ENCODE measurements at places on chromosomes 5 and 9. TPM values are rescaled to one million over a fixed set of nuclear protein-coding genes. Genes with fewer than 3 reads are reported as not detected.

DNA sequence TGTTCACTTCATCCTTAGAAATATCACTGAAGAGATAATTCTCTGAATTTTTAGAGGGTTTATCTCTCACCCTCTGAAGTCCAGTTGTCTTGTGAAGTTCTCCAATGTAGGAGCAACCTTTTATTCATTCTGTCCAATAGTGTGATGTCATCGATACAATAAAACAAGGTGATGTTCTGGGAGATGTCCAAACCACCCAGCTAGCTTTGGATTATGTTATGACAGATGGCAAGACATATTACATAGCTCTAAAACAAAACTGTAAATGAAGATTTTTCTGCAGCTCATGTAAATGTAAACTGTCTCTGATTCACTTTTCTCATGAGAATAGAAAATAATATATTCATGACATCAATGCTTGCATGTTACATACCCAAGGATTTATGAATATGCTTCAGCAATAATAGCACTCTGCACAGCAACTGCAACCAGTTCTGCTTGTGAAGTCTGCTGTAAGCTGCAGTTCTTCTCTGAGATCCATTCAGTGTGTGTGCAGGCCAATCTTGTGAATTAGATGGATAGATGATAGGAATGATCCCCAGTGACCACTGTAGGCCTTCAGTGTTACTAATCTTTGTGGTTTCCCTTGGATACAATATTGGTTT, 172.6 kb upstream of the CDH12 start:
- DNase-seq: no peak

DNA sequence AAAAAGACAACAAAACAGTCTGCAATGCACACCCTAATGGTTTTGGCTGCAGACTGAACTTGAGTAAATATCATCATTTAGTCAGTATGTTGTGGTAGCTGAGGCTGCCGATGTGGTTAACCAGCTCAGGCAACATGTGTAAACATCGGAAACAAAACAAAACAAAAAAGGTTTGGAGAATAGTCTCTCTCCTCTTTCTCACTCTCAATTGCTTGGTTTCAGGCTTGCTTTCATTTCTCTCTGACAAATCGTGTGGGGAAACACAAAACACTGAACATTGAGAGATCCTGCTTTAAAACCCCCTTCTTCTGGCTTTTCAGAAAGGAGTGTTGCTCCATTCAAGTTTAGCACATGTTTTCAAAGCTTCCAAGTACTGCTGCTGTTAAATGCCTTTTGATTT, 453.3 kb downstream of the BNC2 start:
- no peak for DNase-seq

C5orf52 gene
- total RNA-seq: not detected

DNA sequence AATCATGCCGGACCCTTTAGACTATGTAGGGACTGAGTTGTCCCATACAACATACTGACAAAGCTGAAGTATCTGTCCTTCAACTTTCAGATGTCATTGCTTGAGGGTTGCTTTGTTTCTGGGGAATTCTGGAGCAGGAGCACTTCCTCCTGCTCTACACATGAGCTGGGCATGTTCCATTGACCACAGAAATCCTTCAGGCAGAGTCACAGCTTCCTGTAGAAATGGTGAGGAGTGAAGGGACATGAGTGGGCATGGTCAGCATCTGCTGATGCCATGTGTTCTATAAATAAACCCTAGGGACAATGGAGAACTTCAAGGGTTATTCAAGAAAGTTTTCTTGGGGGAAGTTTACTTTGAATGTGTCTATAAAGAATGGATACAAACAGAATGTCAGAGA, 296.6 kb upstream of the FBXL7 start:
- no peak for DNase-seq

PCDH12 gene
- 17.0 TPM for total RNA-seq

- DNase-seq: no peak
Observed at GRCh38 chr5:9318031-9318430, 227.8 kb downstream of the SEMA5A start.

DNA sequence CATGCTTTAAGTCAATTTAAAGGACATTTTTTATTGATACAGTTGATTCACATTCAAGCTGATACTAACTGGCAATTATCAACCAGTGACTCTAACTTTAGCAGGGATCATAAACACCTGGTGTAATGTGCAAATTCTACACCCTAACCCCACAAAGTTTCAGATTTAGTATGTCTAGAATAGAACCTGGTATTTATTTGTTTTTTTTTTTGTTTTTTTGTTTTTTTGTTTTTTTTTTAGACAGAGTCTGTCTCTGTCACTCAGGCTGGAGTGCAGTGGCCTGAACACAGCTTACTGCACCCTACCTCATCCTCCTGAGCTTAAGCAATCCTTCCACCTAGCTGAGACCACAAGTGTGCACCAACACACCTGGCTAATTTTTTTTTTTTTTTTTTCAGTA, 311.2 kb upstream of the SEMA6A start:
- DNase-seq: no peak

BTNL9 gene
- 99.8 TPM for total RNA-seq

DNA sequence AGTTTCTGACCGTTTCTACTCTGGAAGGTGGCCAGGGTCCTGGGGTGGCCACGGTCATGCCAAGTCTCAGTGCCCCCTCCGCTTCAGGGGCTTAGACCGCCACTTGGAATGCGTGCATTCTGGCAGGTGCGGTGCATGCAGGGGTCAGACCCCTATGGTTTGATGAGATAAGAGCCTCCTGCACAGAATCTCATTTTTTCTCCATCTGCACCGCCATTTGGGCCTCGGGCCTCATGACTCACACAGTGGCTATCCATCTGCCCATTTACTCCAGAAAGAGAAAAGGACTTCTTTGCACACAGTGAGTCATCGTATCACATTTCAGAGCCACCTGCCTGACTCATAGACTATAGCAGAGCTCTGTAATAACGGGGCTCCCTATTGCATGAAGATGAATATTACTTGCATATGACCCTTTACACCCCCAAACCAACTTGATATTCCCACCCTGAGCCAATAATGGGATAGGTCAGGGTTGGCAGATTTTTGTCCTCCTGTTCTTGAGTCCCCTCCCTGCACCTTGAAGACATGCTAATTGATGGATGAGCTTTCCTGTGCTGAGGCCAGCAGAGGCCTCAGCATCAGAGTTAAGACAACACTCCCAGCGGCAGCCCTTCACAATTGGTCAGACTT, 157.4 kb downstream of the NR3C1 start:
- no peak for DNase-seq

C5orf46 gene
- not detected for total RNA-seq

DNA sequence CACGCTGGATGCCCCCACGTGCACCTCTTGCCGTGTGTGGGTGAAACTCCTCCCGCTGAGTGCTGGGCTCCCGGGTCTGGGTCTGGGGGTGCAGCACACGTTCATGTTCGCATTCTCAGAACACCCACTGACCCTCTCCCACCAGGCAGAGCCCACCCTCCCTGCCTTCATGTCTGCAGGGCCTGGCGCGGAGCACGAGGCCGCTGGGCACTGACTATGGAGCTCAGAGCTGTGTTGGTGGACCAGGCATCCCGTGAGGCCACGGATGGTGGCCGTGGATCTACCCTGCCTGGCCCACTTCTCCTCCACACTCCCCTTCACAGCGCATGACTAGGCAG, 8.8 kb downstream of the LCN12 start:
- DNase-seq: no peak

- no peak for DNase-seq
Observed at GRCh38 chr5:154783774-154784460, 28.7 kb downstream of the LARP1 start.

DNA sequence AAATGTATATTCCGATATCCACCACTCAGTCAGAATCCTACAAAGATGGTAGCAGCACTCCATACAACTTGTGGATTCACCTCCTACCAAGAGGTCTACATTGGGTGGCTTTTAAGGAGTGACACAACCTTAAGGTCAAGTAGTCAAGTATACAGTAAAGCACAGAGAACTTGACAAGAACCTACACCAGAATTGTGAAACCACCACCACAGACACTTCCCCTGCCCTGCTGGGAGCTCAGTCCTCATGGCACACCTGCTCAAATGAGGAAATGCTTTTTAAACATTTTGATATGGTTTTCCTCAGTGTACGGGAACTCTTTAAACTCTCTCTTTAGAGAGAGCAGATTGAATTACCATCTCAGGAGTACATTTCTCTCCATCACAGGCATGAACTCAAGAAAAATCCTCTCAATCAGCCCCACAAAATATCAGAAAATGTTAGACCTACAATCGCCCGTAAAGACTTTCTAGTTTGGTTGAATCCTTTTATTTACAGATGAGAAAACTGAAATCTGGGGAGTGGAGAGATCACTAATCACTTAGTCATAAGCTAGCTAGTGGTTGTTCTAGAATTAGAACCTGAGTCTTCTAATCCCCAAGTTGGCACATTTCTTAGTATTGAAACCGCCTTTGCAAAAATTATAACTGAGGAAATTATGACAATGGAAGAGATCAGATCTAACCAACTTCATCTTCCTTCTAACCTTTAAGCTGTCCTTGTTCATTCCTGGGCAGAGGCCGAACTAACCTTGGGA, 38.5 kb upstream of the NR4A3 start:
- no peak for DNase-seq

TSSK1B gene
- total RNA-seq: not detected

DNA sequence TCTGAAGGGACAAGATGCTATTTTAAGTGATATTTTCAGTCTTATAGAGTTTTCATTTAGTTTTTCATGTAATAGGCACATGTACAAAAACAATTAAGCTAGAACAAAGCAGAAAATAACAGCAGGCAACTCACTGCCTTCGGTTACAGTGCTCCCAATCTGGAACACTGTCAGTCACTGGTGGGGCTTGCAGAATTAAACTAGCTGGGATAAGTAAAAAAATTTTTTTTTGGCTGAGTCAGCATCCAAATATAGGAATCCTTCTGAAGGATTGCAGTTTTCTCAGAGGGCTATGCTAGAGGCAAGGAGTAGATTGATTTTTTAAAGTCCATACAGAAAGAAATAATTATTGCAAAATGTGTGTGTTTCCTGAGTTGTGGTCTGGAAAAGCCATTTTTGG, 250.2 kb upstream of the RFX3 start:
- DNase-seq: no peak

DNA sequence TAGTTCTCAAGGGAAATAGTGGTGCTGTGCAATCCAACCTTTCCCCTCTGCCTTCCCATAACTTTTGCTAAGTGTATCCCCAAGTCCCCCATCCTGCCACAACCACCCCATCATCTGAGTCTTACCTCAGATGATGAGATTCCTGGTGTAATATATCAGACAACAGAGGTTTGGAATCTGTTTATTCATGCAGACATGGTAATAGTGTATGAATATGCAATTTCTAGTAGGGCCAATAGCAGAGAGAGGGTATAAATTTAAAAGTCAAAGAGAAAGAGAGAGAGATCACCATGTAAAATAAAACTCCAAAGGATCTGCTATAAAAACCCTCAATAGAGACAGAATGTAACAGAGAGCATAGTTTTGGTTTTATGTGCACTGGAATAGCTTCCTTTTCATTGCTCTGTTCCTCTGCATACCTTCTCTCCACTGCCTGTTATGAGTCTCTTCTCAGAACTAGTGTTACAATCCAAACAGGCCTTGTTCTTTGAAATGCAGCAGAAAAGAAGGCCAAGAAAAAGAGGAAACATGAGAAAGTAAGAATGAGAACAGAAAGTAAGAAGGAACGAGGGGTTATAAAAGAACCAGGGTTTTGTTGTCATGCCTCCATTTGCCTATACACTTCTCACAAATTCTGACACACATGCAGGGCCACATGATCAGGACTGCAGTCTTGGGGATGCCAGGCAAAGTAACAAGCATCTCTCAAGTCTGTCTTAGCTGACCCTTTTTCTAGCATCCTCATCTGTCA, 278.0 kb downstream of the CETN3 start:
- no peak for DNase-seq

DNA sequence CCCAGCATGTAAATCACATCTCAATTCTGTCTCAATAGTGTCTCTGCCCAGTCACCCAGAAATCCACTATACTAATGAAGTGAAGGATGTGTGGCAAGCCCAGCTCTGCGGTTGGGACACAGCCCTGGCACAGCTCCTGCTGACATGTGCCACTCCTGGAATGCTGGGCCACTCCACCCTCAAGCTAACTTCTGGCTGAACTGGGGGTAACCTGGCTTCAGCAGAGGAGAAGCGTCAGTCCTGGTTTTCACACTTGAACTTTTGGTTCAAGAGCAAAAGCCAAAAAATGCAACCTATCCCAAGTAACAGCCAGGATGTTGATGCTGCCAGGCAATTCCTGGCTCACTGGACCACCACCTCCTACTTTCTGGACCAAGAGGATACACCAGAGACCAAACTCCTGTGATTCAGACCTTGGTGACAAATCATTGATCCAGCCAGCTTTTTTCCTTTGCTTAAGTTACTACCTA, 86.4 kb downstream of the ARRDC3 start:
- DNase-seq: peak; percentile 89

GRCh38 chr5:122707796-122708195, 67.1 kb upstream of the SNX2 start:
- DNase-seq: no peak

GRCh38 chr9:122291458-122291857, 26.8 kb downstream of the MRRF start:
- no peak for DNase-seq

ODF2 gene
- 17.3 TPM for total RNA-seq

GRCh38 chr5:35820735-35821134, 36.0 kb upstream of the IL7R start:
- DNase-seq: no peak

DNA sequence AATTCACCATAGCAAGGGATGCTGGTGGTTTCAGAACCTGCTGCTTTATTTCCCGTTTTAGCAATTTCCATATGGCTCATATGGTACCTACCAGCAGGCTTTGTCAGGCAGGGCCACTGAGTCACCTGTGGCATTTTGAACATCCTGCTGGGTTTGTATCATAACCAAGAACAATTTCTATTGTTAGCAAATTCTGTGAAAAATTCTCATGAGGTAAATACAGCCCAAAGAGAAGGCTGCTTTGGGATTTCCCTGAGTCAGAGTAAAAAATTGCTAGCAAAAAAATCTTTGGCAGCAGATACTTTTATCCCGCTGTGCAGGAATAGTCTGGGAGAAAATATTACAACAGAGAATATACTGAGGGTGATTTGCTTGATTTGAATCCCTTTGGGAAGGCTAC, 52.7 kb downstream of the PRR16 start:
- DNase-seq: no peak

GRCh38 chr9:114911167-114911821, 19.1 kb downstream of the TNFSF8 start:
- no peak for DNase-seq

BDP1 gene
- 28.2 TPM for total RNA-seq

ECSCR gene
- total RNA-seq: 47.2 TPM

DNA sequence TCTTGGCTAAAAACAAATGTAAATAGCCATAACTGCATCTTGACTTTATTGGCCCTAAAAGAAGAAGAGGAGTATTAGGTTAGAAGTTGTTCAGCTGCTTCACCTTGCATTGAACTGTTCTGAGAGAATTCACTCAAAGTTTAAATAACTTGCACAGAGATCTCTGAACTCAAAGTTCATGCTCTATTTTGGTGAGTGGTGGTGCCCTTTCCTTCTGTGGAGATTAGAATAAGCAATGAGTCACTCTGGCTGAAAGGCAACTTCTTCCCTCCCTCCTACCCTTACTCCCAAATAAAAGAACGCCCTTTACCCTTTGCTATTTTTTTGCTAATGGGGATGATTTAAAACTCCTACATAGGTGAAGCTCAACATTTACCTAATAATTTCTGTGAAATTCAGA, 48.9 kb downstream of the ERMP1 start:
- no peak for DNase-seq

Data from upper lobe of right lung (tissue), 1 donor.